ENCODE measurements at places on chromosomes 1 and 21. TPM values are rescaled to one million over a fixed set of nuclear protein-coding genes. Genes with fewer than 3 reads are reported as not detected.

DNA sequence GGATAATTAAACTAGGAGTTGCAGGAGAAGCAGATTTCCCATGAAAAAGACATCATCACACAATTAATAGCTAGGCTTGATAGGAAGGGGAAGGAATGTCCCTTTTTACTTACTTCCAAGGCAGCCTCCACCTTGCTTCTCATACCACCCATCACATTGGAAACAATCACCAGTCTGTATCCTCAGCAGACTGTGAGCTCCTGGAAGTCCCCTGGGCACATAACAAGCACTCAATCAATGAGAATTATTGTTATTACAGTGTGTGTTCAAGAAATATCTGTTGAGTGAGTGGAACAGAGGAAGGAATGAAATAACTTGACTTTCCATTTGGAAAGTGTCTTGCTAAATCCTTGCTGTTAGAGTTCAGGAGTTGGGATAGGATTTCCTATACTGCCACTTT is 36.2 kb downstream of the HIVEP3 start:
- no peak for DNase-seq

DNA sequence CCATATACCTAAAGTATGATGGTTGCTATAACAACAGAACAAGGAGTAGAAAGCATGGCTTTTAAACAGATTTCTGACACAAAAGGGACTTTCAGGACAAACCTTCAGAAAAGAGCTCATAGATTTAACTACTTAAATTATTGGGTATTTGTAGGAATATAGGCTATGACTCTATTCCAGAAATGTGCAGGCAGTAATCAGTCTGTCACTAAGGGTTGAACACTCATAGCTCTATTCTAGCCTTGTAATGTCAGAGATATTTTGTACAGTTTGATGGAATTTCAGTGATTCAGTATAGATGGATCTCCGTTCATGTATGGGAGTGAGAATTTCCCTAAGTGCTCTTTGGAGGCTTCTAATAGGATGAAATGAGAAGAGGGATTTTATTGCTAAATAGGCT is 82.8 kb downstream of the EXTL2 start:
- DNase-seq: no peak

DNA sequence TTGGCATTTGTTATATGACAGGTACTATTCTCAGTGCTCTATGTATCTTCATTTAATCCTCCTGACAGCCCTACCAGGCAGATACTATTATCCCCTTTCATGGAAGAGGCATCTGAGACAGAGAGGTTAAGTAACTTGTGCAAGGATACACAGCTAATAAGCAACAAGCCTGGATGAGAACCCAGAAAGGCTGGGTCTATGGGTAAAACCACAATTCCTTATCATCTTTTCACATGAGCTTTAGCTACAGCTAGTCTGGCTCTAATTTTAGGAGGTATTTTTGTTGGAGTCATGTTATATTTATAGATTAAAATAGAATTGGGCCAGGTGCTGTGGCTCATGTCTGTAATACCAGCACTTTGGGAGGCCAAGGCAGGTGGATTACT is 27.7 kb downstream of the DNTTIP2 start:
- DNase-seq: no peak

- no peak for DNase-seq
Observed at GRCh38 chr1:194870860-194871259, 1684.4 kb upstream of the B3GALT2 start.

GRCh38 chr1:186154651-186155050 is 220.4 kb downstream of the TPR start:
- DNase-seq: no peak

DNA sequence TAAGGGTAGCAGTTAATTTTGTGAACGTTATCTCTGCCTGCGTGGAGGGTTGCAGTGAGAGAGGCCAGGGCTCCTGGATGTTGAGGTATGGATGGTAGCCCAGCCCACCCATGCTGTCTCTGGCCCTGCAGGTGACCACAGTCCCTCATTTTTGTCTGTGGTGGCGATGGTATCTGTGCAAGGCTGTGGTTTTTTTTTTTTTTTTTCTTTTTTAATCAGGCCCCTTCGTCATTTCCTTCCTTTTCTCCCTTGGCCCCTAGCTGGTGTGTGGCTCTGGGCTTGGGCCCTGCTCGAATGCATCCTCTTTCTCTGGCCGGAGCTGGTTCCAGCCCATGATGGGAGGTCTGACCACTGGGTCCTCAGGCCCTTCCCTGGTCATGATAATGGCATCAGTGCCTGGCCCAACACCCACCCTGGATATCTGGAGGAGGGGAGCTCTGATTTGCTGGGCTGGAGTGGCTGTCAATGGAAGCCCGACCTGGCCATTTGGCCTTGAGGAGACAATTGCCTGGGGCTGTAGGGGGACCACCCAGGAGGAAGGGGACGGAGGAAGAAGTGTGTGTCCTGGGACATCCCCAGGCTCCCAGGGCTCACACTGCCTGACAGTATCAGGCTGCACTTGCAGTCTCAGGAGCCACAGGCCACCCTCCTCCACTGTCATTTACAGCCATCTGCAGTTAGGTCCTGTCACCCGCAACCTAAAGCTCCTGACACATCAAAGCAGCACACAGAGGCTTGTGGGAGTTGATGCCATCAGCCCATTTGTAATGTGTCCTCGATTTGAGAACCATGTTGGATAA is 8.1 kb upstream of the RNF187 start:
- DNase-seq: no peak

- no peak for DNase-seq
Observed at GRCh38 chr1:2331200-2331544, 60.2 kb downstream of the MORN1 start.

DNA sequence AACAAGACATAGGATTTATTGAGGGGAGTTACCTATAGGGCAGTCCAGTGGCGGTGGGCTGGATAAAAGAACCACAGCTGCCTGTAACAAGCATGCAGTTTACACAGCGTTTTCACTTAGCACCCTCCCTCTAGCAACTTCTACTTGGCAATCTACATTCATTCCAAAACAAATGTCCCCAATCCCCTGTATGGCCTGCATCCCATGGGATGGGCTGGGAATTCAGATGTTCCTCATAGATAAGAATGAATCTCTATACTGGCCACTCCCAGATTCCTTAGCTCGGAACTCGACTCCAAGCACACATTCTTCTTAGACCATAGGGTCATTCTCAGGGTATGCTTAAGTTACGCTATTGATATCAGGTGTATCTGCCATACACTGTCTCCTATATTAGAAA is 33.3 kb downstream of the PCP4 start:
- DNase-seq: no peak

A3GALT2 gene
- total RNA-seq: not detected

DNA sequence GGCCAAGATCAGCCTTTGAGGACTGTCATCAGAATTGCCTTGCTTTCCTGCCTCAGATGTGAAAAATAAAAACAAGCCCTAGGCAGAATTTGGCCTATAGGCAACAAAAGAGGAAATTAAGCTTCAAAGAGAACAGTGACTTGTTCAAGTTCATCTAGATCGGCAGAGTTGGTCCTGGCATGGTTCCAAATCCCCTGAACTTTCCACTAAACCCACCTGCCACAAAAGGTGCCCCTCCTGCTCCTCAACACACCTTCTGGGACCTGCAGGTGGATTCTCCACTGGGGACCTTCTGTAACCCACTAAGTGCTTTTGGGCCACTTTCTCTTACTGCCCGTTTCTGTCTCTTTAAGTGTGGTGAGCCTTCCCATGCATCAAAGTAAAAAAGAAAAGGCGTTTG is 42.5 kb upstream of the LRRN2 start:
- no peak for DNase-seq

DNA sequence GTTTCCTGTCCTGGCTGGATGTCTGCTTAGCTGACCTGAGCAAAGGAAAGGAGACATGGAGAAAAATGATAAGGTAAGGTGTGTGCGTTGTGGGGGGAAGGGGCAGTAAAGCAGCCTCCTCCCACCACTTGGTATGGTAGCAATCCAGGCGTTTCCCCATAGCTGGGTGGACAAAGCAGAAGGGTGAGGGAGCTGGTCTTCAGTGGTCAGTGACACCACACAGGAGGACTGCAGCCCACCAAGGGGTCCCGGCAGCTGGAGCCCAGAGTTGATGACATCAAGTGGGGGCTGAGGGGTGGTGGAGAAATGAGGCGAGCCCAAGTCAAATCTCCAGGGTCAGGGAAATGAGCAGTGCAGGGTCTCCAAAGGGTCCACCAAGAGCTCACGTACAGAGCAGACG is 69.3 kb upstream of the LRRN2 start:
- no peak for DNase-seq

SPRR2A gene
- not detected for total RNA-seq

- DNase-seq: no peak
Observed at GRCh38 chr1:56297904-56298303, 281.5 kb downstream of the PLPP3 start.

- DNase-seq: no peak
Observed at GRCh38 chr1:17535300-17535936, 4.1 kb upstream of the ARHGEF10L start.

- peak; percentile 83 for DNase-seq
Observed at GRCh38 chr1:1573843-1574720, 581 bp downstream of the SSU72 start.

DNA sequence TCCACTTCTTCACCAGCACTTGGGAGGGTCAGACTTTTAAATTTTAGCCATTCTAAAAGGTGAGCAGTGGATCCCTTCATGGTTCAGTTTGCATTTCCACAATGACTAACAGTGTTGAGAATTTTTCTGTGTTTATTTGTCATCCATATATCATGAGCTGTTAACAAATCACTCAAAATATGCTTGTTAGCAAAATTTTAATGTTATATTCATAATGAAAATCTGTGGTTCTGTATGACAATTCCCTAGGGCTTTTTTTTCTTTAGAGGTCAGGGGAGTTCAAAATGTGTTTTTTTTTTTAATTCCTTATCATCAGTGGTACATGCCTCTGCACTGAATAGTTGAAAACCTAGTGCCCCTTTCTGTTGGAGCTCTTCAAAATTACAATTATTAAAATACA is 682.2 kb upstream of the ADGRL2 start:
- no peak for DNase-seq

GRCh38 chr1:56135864-56136147 is 443.6 kb downstream of the PLPP3 start:
- DNase-seq: no peak

GRCh38 chr1:233959102-233959501 is 54.6 kb downstream of the SLC35F3 start:
- no peak for DNase-seq

OR2L5 gene
- 0.41 TPM for total RNA-seq

BCL2L15 gene
- total RNA-seq: 0.82 TPM

DNA sequence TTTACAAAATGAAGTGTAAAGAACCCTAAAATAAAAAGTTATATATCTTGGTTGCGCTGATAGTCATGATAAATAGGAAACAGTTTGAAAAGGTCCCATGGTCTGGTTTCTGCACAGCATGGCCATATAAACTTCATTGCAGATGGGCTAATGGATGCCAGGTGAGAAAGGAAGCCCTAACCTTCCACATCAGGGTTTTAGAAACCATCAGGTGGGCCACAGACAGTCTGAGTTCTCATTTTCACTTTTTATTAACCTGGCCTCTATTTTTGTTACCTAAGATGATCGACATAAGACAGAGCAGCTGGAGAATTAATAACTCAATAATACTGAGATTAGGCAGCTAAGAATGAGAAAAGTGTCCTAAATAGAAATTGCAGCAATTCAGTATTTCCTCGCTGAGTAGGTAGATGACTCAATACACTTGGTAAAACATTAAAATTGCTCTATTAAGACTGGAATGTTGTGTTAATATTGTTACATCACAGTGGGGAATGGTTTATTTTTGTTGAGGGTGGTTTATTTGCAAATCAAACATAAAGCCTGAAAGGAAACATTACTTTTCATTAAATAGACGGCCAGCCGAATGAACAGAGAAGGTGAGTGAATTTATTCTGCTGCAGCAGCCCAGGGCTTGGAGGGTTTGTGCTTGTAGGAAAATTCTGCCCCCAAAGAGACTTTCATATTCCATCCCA is 21.1 kb downstream of the C1orf21 start:
- DNase-seq: no peak

DNA sequence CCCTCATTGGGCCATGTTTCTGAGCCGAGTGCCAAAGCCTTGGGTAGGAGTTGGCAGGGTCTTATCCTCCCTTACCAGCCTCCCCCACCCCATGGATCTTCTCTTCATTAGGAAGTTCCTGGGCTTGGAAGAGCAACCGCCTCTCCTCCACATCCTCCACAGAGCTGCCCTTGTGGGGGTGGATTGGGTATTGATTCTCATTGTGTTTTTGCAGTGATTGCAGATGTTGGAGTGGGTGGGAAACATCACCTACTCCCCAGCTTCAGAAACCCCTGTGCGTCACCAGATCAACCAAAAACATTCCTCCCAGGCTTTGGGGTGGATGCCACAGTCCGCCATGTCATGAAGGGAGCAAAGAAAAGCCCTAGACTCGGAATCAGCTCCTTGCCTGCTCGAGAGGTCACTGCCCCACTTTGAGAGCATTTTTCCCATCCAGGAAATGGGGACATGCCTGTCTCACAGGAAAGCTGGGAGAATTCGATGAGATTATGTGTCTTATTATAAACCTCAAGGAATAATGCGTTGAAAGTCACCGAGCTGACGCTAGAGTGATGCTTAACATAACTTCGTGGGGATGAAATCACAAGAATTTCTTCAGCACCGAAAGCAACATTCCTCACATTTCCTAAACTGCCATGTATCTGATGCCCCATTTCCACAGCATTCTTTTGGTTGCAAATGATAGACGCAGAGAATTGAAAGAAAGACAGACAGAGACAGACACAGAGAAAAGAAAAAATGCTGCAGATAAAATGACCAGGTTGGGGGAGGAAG is 44.7 kb upstream of the ZBTB40 start:
- no peak for DNase-seq

DNA sequence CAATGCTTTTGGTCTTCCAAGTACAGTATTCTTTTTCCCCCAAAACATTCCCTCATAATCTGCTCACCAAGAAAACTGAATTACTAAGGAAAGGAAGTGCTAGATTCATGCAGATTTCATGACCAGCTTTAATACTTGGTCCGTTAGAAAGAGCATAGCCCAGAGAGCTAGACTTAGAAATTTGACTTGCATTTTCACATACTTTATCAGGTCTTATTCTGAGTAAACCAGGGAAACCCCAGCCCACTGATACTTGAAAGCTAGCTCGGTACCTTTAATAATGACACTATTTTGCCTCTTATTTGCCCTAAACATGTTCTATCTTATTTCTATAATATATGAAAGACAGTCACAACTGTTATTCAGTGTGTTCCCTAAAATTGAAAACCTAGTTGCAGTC is 204.5 kb downstream of the TTLL7 start:
- no peak for DNase-seq

DNA sequence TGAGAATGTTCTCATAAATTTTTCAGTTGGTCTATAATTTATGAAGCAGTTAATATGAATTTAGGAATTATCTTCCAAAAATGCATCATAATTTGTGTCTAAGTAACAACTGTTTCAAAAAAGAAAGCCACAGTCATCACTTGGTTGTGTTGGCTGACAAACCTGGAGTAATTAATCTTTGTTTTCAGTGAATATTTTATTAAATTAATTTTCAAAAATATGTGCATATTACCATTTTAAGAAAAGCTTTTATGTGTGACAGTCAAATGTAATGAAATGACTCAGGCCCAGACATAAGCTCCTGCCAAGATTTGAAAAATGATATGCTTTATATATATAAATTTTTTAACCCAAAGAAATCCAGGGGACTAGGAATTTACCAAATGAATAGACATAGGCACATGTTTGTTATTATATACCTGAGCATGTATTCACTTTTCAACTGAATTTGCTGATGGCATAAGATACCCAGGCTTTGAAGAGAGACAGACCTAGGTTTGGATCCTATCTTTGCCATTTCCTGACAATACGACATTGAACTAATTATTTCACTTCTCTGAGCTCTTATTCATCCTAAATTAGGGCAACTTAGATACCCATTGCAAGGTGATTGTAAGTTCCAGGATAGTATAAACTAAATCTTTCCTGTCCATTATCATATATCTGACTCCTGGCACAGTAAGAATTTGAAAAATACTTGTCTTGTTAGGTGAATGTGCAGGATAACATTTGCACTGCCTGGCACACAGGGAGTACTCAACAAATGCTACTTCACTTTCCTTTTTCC is 729.5 kb upstream of the ADGRL2 start:
- DNase-seq: no peak
